ENCODE measurements at places on chromosomes 5 and 9. TPM values are rescaled to one million over a fixed set of nuclear protein-coding genes. Genes with fewer than 3 reads are reported as not detected.

GRCh38 chr5:150036513-150036912, 36.0 kb downstream of the HMGXB3 start:
- H3K27me3 ChIP-seq: no peaks in the 10 kb centered on the region
- no peak overlapping the region for H3K4me3 ChIP-seq
- H3K36me3 ChIP-seq: peaks cover 74% of the 10 kb centered on the region
- peaks cover 15% of the 10 kb centered on the region for H3K4me1 ChIP-seq
- peak overlapping the region; percentile 55 for H3K27ac ChIP-seq

- H3K27ac ChIP-seq: no peak overlapping the region
- DNase-seq: no peak
- H3K4me1 ChIP-seq: no peaks in the 10 kb centered on the region
- no peaks in the 10 kb centered on the region for H3K27me3 ChIP-seq
- no peak overlapping the region for H3K4me3 ChIP-seq
- H3K36me3 ChIP-seq: no peaks in the 10 kb centered on the region
These were observed 53.4 kb upstream of the PAM start for GRCh38 chr5:102701748-102702147.

DNA sequence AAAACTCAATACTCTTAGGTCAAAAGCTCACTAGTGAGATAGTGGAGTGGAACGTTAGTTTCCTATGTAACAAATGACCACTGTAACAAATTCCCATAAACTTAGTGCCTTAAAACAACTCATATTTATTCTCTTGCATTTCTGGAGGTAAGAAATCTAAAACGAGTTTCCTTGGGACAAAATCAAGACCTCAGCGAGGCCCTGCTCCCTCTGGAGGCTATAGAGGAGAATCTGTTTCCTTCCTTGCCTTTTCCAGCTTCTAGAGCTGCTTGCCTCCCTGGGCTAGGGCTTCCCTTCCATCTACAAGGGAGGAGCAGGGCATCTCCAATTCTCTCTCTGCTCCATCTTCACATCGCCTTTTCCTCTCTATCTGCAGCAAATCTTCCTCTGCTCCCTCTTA, 32.0 kb downstream of the SEMA5A start:
- no peak overlapping the region for H3K27ac ChIP-seq
- H3K27me3 ChIP-seq: no peaks in the 10 kb centered on the region
- H3K36me3 ChIP-seq: no peaks in the 10 kb centered on the region
- no peak overlapping the region for H3K4me3 ChIP-seq

DNA sequence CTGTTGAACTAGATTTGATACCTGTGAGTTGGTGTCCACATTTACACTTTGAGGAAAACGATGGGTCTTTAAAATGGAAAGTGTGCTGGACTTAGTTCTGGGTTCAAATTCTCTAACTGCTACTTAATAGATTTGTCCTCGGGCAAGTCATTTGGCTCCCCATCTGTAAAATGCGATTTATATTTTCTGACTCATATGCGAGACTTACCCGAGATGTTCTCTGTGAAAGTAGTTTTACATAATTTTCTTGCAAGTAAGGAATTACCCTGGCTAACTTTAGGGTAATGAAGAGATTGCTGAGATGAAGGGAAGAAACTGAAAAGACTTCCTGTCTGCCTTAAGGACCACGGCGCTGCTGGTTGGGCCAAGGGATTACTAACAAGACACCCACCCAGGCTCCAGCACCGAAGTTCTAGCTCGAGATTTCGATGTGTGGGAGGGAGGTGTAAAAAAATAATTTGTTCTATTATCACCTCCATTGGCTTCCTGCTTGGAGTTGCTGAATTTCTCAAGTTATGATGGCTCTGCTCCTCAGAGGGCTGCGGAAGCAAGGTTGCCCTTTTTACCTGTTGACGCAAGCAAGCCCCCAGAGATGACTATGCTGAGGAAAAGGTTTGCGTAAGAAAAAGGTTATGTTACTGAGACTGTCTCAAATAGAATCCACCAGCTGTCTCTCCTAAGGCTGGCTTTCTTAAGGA, 24.1 kb downstream of the PCSK1 start:
- no peaks in the 10 kb centered on the region for H3K27me3 ChIP-seq
- H3K4me1 ChIP-seq: no peaks in the 10 kb centered on the region
- H3K27ac ChIP-seq: no peak overlapping the region

The OR1J4 gene
- not detected for total RNA-seq

DNA sequence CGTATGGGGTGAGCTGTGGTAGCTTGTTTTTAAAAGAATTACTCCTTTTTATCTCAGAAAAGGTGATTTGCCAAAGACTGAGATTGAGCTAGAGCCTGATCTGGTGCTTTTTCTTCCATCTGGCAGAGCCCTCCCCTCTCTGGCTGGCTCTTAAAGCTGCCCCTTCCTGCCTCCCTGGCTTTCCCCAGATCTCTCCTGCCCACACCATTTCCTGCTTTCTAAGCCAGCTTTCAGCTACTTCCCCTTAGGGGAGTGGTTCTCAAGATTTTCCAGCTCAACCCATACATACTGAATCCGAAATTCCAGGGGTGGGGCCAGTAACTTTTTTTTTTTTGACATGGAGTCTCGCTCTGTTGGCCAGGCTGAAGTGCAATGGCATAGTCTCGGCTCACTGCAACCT, 4.8 kb upstream of the ACOT12 start:
- no peak overlapping the region for H3K4me3 ChIP-seq
- peaks cover 8% of the 10 kb centered on the region for H3K27me3 ChIP-seq
- no peaks in the 10 kb centered on the region for H3K4me1 ChIP-seq
- no peaks in the 10 kb centered on the region for H3K36me3 ChIP-seq
- no peak overlapping the region for H3K27ac ChIP-seq
- no peak for DNase-seq

The SPEF2 gene
- total RNA-seq: not detected
